ENCODE measurements at places on chromosomes 12 and 14. TPM values are rescaled to one million over a fixed set of nuclear protein-coding genes. Genes with fewer than 3 reads are reported as not detected.

Gene TMEM106C
- total RNA-seq = 182 TPM

DNA sequence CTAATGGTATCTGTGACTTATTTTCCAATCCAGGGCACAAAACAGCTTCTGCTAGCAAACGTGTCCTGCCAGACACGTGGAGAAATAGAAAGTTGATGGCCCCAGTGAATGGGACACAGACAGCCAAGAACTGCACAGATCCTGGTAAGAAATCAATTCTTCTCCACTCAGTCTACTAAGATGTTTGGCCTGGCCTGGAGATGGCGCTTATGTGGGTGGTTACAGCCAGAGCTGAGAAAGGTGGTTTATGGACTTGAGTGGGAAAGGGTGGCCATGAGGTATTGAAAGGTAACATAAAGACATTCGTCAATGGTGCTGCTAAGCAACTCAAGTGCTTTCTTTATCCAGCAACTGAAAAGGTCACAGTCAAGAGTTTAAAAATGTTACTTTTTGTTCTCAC is 2.9 kb downstream of the SLC24A4 start:
- no peak for DNase-seq

DNA sequence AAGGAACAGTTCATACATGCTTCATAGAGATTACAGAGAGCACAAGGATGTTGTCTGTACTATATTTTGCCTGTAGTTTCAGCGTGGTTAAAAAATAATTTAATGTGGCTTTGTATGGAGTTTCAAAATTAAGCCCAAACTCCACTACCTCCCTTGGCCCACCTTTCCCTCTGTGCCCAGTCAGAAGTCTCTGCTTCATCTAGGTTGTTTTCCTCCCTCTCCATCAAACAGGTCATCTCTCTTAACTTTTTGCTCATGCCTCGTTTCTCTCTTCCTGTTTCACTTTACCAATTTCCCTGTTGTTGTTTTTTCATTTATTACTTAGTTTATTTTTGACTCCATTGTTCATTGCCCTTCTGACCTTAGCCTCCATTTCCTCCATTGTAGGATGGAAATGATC is 94.9 kb upstream of the NEDD1 start:
- no peak for DNase-seq

DNA sequence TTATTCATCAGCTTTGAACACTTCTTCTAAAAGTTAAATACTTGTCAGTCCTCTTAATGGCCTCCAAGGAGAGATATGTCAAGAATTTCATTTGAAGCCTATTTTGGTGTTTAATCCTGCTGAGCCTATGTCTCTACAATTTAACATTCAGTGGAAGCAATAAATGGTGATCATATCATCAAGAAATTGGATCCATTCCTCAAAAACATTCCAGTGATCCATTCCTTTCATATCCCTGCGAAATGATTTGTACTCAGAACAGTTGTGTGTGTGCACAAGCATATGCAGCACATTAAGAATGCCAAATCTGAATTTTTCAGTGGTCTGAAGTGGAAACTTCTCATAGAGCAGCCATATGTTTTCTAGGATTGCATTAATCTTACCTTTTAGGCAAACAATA is 373.7 kb upstream of the SYT1 start:
- no peak for DNase-seq
